ENCODE measurements at places on chromosomes 3 and 15.

DNA sequence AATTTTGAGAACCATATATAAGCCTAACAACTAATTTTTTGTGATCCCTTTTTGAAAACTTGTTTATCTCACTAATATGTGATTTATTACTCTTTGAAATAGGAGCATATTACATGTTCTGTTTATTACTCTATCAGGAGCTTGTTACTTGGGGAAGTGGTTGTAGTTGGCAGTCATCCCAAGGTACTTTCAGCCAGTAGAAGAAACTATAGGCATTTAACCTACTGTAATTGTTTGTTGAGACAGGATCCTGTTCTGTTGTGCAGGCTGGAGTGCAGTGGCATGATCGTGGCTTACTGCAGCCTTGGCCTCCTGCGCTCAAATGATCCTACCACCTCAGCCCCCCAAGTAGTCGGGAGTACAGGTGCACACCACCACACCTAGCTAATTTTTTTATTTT is 195.6 kb downstream of the TCF12 start:
- no peak for DNase-seq

GRCh38 chr3:17765819-17766472 is 23.5 kb upstream of the TBC1D5 start:
- DNase-seq, result no peak

- DNase-seq, result no peak
These were observed 43.2 kb downstream of the LRRFIP2 start for GRCh38 chr3:37130984-37131859.

DNA sequence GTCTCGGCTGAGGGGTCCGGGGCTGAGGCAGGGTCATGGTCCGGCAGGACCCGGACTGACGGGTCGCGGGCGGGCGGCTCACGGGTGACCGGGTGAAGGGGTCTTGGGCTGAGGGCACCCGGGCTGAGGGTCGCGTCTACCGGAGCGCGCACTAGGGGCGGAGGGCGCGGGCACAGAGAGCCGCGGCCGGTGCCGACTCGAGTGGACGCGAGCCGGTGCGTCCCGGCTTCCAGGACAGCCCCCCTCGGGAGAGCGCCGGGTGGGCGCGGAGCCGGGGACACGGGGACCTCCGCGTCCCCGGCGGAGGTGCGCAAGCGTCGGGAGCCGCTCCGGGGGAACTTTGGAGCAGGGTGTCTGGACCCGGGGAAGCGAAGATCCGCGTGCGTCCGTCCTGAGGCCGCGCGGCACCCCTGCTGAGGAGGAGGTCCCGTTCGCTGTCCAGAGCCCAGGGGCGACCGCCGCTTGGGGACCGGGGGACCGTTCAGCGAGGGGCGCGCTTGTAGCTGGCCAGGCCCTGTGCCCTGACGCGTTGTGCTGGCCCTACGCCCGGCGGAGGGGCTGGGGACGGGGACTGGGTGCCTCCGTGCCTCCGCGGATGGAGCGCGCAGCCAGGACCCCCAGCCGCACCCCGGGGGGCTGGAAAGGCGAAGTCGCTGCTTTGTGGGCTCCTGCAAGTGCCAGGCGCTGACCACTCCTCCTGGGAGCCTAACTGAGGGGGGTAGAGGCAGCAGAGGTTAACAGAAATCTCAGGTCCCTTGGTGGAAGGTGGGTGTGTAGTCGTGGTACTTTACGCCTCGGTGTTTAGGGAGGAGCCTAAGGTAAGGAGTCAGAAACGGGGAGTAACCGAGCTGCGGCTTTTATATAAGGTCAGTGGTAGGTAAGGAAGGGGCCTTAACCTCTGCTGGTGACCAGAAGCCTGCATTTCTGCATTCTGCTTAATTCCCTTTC is at the start of gene PPARG:
Gene PPARG (plus strand): TSS at position 889 of the 948 bp plus-strand sequence. CDS start 90,642 bp downstream, outside the sequence.
- DNase-seq, result no peak

DNA sequence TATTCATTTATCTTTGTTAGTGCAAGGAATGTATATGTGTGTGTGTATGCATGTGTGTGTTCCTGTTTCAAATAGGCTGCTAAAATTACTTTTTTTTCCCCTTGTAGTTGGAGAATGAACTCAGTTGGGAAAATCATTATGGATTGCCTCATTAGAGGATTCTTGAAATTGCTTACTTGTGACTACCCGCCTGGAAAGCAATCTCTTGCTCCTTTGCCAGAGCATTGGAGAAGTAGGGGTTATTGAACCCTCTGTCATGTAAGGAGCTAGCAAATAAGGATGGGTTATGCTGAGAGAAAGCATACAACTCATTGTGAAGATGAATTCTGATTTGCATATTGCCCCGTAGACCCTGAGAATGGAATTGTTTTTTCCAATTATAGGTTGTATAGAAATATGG is 474.5 kb downstream of the CADM2 start:
- no peak for DNase-seq

DNA sequence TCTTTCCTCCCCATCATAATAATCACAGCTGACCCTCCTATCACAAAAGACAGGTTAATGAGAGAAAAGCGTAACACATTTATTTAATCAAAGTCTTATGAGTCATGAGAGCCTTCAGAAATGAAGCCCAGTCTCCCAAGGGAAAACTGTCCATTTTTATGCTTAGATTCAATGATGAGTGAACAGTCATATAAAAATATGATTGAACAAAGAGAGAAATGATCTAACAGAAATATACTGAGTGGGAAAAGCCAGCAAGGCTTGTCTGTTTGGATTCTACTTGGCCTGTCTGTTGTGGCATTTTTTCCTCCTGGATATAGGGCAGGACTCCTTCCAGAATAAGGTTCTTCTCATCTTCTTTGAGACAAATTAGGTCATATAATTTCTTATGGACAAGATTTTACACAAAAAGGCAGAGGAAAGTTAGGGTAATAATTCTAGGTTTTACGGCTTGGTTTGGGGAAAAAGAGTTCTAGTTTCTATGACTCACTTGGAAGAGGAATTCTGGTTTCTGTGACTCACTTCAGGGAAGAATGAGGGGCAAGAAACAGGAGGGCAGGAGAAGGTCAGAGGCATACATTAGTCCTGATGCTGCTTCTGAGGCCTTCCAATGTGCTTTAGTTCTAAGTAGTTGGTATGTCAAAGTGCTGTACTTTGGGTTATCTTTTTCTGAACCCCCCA is 534.2 kb downstream of the ZIC1 start:
- DNase-seq, result peak; percentile 58

DNA sequence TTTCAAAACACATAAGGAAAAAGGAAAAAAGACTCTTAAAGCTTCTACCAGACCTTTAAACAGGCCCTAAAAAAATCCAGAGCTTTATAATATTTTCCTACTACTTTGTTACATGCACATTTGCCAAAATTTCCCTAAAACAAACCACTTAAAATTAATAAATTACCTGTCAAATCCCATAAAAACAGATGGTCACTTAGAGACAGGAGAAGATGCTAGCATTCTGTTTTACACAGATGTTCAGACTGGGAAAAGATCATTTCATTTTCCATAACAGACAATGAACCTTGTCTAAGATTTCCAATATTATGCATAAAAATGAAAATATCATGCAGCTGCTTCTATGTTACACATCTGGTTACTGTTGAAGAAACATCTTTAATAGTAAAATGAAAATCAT is 66.6 kb downstream of the SUCLG2 start:
- DNase-seq, result no peak

DNA sequence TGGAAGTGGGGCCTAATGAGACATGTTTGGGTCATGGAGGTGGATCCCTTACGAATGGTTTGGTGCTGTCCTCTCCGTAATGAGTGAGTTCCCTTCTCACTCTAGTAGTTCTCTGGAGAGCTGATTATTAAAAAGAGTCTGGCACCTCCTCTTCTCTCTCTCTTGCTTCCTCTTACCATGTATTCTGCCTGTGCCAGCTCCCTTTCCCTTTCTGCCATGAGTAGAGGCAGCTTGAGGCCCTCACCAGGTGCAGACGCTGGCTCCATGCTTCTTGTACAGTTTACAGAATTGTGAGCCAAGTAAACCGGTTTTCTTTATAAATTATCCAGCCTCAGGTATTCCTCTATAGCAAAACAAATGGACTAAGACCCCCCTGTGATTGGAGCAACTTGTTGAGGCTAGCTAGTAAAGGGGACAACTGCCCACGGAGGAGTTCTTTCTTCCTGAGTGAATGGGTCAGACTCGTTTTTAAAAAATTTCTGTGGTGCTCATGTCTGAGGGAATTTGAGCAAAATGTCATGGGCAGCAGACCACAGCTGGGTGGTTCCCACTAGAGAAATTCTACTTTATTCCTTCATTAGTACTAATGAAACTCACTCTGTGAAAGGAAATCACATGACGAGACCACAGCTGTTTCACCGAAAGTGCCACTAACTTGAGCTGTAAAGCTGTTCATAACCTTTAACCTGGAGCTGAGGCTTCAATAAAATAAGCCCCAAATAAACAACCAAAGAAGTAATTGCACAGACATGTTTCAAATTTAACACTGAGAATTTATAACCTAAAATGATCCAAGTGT is 210.0 kb downstream of the NFKBIZ start:
- no peak for DNase-seq

GRCh38 chr15:73227433-73228056 is 141.2 kb downstream of the HCN4 start:
- no peak for DNase-seq

DNA sequence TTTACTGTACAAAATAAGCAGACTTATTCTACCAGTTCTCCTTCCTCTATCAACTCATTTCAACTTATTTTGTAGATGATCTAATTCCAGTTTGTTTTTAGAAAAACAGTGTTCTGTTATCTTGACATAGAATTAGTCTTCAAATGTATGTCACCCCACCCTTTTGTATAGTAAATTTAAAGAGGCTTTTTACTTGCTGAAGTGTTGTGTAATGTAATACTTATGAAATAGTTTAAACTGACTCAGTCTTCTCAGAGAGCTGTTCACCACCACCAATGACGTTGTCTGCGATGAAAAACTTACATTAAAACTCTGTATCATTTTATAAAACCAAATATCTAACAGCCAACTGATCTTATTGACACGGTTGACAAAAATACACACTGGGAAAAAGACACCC is 82.9 kb downstream of the RAP2B start:
- DNase-seq, result no peak

- no peak for DNase-seq
These were observed 81.2 kb downstream of the EFL1 start for GRCh38 chr15:82181371-82181770.

DNA sequence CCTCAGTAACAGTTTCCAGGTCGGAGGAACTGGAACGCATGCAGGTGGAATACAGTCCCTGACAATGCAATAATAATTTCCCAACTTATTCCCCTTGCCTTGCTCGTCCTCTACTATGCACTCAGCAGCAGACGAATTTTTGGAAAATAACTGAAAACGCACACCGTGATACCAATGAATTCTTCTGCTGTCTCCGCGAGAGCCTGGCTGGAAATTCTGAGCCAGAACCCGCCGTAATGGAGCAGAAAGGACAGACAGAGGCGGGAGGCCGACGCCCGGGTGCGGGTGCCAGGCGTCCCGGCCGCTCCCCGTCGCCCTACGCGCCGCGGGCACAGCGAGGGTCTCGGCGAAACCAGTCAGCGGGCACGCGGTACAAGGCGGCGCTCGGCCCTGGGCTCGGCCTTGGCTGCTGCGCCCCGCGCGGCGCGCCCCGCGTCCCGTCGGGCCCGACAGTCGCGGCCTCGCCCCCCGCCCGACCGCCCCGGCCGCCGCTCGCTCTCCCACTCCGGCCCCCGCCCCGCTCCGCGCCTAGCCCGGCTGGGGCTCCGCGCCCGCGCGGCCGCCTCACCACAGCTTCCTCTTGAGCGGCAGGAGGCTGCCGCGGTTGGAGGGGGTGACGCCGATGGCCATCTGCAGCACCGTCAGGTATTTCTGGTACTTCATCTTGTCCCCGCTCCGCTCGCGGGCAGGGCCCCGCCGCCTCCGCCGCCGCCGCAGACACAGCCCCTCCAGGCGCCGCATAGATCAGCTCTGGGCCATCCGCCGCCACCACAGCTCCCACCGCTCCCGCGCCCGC is 114.5 kb upstream of the GOLGA8J start:
- DNase-seq, result no peak

DNA sequence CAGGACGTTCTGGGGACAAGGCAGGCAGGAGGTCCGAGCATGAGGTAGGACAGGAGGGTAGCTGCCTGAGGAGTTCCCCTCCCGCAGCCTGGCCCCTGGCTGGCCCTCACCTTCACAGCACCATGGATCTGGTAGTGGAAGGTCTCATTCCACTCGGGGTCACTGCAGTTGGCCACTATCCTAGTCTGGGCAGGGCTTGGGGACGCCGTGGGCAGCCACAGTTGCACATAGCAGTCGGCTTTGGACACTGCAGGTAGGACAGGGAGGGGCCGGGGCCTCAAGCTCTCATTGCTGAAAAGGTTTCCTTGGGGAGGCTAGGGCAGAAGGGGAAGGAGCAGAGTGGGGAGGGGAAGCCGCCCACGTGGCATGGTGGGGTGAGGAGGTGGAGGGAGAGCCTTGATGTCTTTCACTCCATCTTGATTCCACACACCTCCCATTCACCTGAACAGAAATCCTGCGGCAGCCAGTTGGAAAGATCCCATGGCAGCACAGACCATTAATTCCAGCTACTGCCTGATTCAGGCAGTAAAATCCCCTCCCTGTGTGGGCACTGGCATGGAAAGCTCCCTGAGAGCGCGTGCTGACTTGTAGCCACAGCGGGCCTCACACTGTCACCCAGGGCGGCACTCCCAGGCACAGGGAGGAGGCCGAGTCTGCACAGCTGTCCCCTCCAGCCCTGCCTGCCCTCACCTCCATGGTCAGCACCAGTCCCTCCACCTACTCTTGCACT is 2.1 kb downstream of the PLA2G4F start:
- DNase-seq, result no peak
